Stimulated activated naive CD4-positive, alpha-beta T cell treated with Interleukin-2 at 50 U/mL for 16 hours (primary cell): ENCODE measurements at places on chromosomes 5 and 9.

DNA sequence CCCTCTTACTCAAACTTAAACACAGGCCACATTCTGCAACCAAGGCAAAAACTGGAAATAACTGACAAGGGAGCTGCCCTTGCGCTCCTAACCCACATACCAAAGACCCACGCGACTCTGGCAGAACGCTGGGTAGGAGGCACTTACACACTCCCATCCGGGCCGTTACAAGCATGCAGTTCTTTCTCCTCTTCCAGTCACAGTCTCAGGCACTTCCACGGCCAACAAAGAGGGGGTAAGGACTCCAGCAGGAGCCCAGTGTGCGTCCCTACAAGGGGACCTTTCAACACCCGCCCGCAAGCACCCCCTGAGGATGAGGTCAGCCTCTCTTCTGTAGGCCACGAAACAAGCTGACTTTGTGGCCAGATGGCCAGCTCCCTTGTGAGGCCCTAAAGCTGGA is 57.4 kb downstream of the SERINC5 start:
- DNase-seq, result no peak

- no peak for DNase-seq
Observed at GRCh38 chr5:143248822-143249579, 154.5 kb downstream of the NR3C1 start.

GRCh38 chr5:78416677-78417425 is 56.4 kb downstream of the SCAMP1 start:
- no peak for DNase-seq

GRCh38 chr9:69444021-69444420 is 119.0 kb downstream of the ENTREP1 start:
- no peak for DNase-seq

- no peak for DNase-seq
Observed at GRCh38 chr5:27682600-27682999, 644.2 kb upstream of the CDH9 start.

GRCh38 chr9:101311758-101312420 is 72.9 kb downstream of the BAAT start:
- DNase-seq, result no peak

- DNase-seq, result no peak
Observed at GRCh38 chr5:166349046-166349445, 1942.4 kb upstream of the WWC1 start.

DNA sequence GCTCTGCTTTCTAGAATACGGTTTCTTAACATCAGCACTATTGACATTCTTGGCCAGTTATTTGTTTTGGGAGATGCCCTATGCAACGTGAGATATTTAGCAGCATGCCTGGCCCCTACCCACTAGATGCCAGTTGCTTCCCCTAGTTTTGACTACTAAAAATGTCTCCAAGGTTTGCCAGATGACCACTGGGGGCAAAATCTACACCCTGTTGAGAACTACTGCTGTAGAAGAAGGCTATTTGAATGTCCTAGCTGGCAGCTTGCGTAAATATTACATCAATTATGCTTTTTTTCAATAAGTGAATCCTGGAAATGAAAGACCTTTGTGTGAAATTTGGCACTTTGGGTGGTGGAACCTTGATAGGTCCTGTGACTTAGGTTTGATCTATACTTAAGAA is 5.0 kb downstream of the NCBP1 start:
- no peak for DNase-seq

- DNase-seq, result no peak
Observed at GRCh38 chr9:33017283-33018041, 7.6 kb upstream of the DNAJA1 start.

- DNase-seq, result no peak
Observed at GRCh38 chr9:38434365-38434764, 10.1 kb upstream of the IGFBPL1 start.

DNA sequence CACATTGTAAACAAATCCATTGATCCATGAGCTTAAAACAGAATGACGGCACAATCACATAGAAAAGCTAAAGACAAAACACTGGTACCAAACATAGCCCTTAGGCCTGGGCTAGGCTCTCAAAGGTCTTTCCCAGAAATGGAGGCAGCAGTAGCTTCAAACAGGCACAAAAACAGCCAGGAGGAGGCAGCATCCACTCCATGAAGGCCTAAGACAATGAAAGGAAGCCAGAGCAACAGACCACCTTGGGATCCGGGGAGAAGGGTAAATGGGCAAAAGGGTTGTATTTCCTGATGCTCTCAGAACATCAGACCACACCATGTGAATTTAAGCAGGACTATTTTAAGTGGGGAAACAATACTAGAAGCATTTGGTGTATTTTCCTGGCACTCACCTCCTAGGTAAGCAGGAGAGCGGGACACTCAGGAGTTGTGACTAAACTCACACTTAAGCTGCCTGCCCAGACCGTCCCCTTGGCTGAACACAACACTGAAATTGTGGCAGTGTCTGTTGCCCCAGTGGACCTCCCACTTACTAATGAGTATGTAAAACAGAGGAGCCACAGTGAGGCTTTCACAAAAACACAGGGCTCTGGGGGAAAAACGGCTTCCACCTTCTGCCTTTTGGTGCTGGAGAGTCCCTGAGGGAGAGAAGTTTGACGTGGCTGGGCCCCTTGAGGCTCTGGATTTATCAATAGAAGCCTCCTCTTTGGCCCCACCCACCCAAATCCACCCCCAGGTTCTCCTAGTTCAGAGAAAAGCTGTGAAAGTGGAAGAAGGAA is 11.9 kb downstream of the GNPDA1 start:
- no peak for DNase-seq

DNA sequence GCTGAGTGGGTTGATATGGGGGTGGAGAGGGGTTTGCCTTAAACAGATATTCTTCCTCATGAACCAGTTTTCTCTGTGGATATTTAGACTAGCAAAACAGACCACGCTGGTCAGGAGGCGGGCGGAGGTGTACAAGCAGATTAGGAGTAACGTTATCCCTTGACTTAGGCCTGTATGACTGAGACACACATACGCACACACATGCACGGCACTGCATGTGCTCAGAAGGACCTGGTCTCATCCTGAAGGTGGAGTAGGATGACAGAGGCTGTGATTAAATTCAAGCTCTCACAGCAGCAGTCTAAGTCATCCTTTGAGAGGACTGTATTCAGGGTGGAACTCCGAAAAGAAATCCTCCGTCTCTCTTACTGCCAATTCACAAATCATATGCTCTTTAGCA is 209.7 kb downstream of the DIRAS2 start:
- no peak for DNase-seq

DNA sequence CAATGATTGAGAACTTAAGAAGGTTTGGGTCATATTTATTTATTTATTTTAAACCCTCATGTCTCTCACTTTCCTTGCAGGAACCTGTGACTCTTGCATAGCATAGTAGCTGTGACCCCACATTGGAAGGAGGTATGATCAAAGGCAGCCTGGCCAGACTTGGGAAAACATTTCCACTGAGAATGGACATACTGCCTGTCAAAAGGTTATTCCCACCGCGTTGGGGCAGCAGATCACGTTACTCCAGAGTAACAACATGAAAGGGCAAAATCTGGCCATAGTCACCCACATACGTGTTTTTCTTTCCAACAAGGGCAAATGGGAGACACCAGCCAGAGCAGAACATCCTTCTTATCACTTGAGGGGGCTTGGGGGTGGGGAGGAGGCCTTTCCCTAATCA is 95.7 kb downstream of the ARL15 start:
- DNase-seq, result no peak

DNA sequence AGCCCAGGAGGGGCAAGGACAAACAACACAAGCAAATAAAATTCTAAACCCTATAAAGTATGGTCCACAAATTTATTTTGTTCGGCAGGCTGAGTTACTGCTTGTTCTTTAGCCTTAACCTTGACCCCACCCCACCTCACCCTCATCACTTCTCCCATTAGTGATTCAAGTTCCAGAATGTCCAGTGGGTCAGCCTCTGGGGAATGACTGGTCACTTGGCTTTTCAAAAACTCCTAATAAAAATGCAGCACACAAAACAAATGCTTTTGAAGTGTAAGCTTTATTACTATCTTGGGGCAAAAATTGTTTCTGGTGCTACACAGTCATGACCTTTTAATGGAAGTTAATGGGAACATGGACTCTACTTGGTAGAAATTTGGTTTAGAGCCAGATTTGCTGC is 142.1 kb downstream of the MPDZ start:
- DNase-seq, result no peak

- peak; percentile 11 for DNase-seq
Observed at GRCh38 chr5:126544087-126544740, 50.8 kb downstream of the ALDH7A1 start.

DNA sequence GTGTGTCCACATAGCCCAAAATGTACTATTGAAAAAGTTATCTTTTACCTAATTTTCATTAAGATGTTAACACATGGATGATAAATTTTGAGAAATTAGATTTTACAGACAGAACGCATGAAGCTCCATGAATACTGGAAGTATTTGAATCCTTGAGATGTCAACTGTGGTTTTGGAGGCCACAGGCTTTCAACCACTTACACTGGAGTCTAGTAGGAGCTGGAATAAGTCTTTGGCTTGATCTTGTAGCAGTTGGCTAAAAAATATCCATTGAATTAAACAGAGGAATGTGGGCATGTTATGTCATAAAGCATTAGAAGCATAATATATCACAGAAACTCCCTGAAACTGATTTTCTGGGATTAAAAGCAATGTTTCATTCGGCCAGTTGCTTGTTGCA is 52.9 kb downstream of the CAMK4 start:
- no peak for DNase-seq

- DNase-seq, result no peak
Observed at GRCh38 chr5:76787237-76787636, 31.6 kb upstream of the F2RL1 start.

GRCh38 chr5:163645421-163646416 is 140.3 kb downstream of the MAT2B start:
- DNase-seq, result no peak

DNA sequence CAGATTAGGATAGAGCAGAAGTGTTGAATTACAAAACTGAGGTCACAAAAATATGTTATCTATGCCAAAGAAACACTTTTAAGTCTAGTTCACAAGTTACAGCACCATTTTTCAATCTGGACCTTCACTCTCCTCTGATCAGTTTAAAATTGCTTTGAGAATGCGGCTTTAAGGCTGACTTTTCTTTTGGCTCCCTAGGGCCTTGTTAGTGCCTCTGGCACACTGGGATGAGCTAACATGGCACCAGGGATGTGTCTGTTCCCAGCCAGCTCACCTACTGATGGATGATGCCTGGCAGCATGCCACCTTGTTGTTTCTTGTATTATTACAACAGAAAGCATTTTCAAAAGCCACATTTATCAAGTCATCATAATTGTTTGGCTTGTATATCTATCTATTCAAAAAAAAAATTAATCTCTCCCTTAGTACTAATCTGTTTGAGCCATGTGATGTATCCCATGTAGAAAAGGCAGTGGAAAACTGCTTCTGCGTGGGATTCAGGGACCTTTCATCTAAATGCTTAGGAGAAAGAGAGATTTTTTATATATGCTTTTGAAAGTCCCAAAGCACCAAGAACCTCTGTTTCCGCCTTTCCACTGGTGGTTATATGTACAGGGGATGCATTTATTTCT is 46.6 kb downstream of the ADAMTSL1 start:
- no peak for DNase-seq

DNA sequence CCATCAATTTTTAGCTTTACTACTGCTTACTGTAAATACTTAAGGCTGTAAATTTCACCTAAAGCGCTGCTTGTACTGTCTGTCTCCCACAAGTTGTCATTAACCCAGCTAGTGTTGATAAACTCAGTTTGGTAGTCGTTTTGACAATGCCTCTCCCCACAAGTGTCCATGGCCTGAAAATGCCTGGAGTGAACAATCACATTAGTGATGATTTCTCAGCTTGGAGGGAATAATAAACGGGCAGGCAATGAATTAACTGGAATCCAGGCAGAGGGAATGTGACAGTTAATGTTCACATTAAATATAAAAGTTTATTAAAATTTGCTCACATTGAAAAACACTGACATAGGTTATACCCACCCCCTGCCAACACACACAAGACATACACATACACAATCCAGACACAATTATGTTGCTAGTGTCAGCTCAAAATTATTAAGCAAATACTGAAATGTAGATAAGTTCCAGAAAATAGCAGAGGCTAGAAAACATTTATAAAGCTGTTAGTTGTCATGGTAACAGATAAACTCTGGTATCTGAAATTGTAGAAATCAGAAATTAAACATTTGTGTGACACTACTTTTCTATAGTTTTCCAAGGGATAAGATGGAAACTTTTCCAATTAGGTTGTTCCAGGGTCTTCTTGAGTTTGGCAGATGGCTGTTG is 341.9 kb downstream of the DIRAS2 start:
- no peak for DNase-seq

DNA sequence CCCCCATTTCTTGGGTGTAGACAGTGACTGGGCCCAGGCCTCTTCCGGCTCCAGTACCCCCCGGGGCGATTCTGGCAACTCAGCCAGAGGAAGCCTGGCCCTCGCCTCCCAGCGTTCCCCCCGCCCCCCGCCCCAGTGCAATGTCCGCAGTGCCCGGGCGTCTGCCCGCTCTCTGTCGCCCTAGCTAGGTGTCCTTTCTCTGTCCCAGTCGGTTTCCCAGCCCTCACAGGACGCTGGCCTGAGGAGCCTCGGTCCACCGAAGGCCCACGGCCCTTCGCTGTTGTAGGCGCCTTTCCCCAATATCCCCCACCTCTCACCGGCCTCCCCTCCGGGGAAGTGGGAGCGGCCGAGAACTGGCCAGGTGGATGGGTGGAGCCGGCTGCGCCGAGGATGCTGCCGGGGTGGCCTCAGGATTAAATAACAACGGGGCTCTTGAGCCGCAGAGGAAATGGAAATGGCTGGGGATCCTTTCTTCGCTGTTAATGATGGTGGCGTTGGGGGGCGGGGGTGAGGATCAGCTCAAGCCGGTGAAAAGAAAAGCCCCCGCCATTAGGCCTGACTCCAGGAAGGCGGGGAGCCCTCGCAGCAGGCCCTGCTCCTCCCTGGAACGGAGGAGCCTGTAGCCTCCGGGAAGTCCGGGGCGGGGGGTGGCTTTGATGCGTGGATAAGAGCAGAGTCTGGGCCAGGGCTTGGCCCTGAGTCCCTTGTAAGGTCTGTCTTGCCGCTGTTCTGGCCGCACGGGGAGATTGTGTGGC is 1.1 kb upstream of the SPRY4 start:
- DNase-seq, result no peak

GRCh38 chr9:126587187-126588185 is 26.2 kb upstream of the LMX1B start:
- no peak for DNase-seq

DNA sequence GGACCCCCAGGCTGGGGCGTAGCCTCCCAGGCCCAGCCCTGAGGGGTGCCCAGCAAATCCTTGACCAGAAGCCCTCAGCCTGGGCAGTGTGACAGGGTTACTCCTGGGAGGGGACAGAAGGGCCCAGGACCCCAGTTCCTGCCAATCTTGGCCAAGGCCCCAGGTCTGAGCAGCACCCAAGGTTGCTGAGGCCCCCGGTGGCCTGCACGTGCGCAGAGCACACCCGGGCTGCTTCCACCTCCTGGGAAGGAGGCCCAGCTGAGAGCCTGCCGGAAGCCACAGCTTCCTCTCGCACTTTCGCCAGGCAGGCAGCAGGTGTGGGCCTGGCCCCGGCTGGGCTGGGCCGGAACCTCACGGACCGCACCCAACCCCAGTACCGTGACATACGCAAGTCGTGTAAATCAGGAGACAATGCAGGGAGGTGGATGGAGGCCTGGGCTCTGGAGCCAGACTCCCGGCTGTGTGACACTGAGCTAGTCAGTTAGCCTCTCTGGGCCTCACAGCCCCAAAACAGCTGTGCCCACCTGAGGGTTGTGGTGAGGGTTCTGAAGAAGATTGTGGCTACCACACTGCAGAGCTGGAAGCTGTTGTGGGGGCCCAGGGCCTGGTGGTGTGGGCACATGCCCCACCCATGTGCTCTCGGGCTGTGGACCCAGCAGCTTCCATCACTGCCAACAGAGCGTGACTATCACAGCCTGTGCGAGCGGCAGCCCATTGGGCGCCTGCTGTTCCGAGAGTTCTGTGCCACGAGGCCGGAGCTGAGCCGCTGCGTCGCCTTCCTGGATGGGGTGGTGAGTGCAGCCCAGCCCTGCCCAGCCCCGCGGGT is 5.1 kb downstream of the GRK6 start:
- DNase-seq, result peak; percentile 74
